ENCODE measurements at places on chromosomes 4 and X.

DNA sequence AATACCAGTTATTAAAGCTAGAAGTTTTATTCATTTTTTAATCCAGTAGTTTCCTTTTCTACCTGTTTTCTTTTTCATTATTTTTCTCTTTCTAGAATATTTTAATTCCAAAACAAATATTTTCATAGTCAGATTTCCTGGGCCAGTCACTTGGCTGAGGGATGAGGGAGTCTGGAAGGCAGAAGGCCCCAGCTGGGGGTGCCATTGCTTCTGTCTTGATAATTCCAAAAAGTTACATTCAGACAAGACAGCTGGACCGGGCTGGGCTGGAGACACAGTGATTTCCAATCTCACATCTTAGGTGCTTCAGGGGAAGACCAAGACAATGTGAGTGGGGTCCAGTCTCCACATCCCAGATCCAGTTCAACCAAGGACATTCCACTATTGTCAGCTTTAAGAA is 263.5 kb downstream of the TMA16 start:
- DNase-seq: no peak

DNA sequence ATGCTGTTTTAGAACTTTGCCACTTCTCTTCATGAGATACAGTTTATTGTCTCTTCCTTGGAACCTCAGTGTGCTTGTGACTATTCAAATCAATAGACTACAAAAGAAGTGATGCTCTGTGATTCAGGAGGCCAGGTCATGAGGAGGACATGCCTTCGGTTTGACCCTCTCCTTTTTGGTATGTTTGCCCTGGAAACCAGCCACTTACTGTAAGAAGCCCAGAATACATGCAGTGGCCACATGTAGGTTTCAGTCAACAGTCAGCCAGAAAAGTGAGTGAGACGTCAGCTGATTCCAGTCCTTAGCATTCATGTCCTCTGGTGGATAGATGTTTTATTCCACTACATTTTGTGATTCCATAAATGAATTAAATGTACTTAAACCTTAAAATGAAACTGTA is 328.7 kb downstream of the PCDH18 start:
- DNase-seq: no peak

GRCh38 chr4:42280327-42281095 is 116.8 kb upstream of the SHISA3 start:
- DNase-seq: peak; percentile 56

- DNase-seq: no peak
Measured at GRCh38 chrX:28498658-28499057, 88.6 kb upstream of the IL1RAPL1 start.

DNA sequence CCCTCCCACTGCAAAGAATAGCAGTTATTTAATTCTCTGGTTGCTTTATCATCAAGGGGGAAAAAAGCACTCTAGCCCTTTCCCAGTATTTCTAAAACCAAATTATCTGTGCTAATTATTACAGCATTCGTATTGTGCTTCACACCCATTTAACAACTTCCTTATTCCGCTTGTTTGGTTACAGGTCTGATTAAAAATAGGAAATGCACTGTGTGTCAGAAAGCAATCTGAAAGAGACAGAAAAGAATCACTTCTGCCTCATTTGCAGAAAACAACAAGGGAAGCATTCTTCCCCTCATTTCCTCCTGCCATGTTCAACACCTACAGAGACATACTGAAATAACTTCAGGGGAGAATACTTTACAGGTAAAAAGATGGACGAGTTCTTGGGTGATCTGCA is 114.9 kb upstream of the MAP3K15 start:
- peak; percentile 17 for DNase-seq

DNA sequence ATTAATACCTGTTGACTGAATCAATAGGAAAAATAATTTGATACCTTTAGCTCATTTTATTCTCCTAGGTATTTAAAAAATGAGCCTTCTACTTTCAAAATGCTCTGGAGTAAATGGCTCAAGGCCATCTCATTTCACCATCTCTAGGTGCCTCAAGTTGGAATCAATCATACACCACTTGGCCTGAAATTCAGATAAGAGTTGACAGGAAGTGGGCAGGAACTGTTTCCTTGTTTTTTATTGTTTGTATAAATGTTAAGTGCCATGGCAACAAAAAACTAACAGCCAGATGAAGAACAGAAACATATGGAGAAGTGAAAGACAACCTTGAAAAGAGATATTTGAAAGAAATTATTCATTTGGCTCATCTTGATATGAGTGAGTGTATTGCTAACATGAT is 12.4 kb downstream of the LIMCH1 start:
- DNase-seq: no peak

DNA sequence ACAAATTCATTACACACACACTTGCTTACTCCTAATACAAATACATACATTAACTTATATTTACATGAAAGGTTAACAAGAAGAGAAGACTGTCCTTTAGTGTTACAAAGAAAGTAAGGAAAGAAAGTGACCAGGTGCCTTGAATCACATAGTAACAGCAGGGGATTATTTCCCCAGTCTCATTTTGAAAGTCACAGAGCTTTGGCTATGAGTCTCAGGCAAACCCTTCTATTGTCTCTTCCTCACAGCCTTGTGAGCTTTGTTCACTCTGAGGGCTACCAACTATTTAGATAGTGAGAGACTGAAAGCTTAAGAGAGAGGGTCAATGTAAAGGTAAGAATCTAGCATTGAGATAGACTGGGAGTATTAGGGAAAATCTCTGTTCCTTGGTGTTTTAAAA is 161.6 kb downstream of the NPNT start:
- DNase-seq: no peak

- DNase-seq: no peak
Measured at GRCh38 chr4:825063-825970, 612 bp downstream of the CPLX1 start.

GRCh38 chr4:40846532-40846931 is 96.8 kb downstream of the NSUN7 start:
- no peak for DNase-seq

DNA sequence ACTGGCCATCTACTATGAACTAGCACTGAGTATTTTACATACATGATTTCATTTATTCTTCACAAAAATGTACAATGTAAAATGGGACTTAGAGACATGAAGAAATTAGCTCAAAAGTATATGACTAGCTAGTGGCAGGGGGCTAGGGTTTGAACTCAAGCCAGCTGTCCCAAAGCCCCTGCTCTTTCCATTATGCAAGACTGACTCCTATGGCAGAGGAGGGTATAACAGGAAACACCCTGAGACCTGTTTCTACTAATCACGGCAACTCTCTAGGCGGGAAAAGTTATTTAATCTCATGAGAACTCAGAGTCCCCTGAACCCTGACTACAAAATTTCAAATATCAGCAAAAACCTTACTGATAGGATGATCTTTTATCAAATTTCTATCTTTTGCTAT is 150.6 kb downstream of the PRDM5 start:
- DNase-seq: no peak

- DNase-seq: no peak
Measured at GRCh38 chr4:114081783-114082182, 102.3 kb upstream of the ARSJ start.

GRCh38 chrX:45274576-45274975 is 73.9 kb upstream of the DIPK2B start:
- DNase-seq: no peak

DNA sequence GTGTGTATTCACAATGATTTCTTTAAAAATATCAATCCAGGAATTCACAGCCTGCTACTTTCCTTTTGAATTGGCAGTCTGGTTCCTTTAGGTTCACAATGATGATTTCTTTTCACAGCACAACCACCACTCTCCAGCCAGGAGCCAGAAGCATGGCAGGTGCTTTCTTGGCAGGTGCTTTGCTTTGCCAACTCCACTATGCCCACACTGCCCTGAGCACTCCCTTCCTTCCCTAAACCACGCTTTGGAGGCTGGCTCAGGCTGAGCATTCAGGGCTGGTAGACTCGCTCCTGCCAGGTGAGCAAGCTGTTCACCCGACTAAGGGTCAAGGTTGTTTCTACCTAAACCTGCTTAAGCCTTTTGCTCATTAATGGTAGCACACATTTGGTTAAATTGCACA is 184.5 kb downstream of the SH3KBP1 start:
- DNase-seq: no peak

GRCh38 chr4:19927381-19927780 is 324.3 kb upstream of the SLIT2 start:
- no peak for DNase-seq

- no peak for DNase-seq
Measured at GRCh38 chr4:44931720-44932119, 205.4 kb upstream of the GNPDA2 start.

DNA sequence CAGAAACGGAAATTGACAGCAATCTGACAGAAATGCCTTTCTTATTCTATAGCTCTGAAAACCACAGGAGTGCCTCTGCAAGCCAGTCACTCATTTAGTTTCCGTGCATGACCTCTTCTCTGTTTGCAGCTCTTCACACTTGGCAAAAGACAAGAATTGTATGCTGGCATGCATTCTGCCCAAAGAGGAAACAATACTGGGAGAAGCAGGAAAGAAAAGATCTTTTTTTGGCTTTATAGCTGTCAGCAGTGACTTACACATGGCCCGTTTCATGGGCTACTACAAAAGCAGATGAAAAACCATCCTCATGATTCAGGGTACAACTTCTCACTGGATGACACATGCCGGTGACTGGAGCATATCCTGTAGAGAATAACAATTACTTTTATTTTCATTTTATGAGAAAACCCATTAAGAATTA is 249.4 kb downstream of the ADAMTS3 start:
- no peak for DNase-seq

DNA sequence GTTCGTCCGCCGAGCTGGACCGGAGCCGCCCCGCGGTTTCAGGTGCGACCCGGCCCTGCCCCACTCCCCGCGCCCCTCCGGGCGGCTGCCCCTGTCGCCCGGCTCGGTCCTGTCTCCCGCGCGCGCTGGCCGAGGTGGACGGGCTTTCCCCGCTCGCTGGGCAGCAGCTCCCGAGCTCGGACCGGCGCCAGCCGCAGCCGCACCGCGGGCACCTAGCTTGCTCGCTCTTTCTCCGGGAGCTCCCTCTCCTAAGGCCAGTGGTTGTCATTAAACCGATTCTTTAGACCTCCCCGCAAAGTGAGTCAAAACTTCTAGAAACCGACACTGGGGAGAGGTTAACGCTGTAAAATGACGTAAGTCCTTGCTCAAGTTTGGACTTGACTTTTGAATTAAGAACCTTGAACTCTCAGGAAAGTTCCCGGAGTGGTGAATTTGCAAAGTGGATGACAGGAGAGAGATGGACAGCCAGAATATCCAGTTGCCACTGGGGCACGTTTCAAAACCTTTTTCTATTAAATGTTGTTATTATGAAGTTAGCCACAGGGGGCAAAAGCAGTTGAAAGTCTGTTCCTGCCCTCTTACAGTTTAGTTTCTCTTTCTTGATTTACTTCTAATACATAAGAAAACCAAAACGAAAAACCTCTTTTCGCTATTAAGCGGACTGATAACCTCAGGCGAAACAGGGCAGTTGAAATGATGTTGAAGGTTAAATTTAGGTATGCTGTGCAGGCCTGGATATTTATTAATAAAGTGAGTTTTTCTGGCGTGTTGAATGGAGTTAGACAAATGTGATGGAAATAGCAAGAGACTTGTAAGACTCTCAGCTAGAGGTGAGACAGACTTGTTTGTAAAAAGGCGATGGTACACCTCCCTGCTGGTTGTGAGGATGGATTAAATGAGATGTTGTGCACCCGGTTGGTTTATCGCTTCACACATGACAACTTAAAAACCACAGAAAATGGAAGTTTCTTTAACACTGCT is 847 bp downstream of the PI4K2B start:
- peak; percentile 69 for DNase-seq

DNA sequence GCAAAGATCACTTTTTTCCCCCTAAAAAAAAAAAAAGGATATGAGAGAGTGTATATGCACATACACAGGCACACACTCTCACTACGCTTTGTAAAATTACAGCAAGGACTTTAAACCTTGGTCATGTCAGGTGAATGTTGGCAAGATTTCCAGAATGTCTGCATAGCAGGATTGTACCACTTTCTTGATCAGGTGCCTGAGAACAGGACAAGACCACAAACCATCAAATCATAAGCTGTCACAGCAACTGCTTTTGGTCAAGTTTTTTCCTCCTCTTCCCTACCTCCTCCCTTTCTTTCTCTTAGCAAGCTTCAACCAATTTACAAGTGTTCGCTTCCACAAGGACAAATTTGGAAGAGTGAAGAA is 15.3 kb downstream of the PPARGC1A start:
- DNase-seq: no peak

GRCh38 chr4:70838204-70838603 is 1.5 kb downstream of the GRSF1 start:
- DNase-seq: no peak

GRCh38 chr4:77282305-77282704 is 125.3 kb downstream of the CCNG2 start:
- DNase-seq: no peak

- DNase-seq: peak; percentile 57
Measured at GRCh38 chr4:145935253-145936141, 3.1 kb downstream of the ZNF827 start.

Data from GM10248 (cell line).